ENCODE measurements at places on chromosomes 16 and 17.

DNA sequence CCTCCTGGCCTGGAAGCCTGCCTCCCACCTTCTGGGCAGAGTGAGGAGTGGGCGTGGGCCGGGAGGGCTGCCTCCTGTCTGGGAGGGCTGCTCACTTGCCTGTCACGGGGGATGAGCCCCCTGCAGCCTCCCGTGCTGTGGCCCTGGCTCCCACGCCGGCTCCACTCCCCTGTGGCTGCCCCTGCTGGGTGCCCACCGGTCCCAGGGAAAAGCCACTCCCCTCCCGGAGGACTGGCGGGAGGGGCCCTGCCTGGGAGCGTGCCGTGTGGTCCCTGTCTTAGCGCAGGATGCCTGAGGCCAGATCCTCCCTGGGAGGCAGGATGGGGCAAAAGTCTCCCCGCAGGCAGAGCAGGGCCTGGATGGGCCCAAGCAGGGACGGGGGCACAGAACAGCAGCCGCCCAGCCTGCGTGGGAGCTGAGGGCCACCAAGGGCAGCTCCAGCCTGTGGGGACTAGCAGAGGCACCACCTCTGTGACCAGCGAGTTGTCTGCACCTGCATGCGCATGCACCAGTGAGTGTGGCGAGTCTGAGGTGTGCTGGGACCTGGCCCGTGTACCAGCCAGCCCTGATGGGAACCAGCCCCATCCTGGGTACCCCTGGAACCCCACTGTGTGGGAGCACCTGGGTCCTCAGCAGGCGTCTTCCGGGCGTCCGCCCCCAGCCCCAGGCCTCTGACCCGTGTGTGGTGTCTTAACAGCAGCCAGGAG lies 339.9 kb downstream of the SEC14L1 start:
- no peak for DNase-seq

- no peak for DNase-seq
Measured at GRCh38 chr17:45847101-45847500, 2.4 kb downstream of the SPPL2C start.

DNA sequence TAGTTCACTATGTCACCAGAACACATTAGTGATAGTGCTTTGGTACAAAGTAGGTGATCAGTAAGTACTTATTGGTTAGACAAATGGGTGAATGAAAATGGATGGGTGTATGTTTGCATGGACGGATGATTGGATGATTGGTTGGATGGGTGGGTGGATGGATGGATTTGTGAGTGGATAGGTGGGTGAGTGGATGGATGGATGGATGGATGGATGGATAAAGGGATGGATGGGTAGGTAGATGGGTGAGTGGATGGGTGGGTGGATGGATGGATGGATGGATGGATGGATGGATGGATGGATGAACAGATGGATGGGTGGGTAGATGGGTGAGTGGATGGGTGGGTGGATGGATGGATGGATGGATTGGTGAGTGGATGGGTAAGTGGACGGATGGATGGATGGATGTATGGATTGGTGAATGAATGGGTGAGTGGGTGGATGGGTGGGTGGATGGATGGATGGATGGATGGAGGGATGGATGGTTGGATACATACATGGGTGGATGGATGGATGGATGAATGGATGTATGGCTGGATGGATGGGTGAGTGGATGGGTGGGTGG lies 225.3 kb upstream of the GSE1 start:
- DNase-seq = no peak

DNA sequence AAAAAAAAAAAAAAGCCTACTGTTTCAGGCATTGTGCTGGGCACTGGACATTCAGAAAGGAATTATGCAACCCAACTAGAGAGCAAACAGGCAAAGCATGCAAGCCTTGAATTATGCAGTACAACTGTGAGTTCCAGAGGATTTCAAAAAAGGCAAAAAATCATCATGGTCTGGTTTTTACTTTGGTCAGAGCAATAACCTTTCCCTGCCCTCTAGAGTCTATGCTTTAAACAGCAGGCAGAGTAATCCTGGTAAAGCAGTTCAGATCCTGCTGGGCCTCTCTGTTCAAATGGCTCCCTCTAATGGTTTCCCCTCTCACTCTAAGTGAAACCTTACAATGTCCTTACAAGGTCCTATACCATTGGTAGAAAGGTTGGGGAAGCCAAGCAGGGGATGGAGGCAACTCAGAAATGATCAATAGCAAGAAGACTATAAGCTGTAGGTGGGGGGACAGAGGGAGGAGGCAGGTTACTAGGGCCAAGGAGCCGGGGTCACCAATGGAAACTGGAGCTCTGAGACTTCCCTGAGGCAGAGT lies 4.6 kb upstream of the TAF15 start:
- DNase-seq = peak; percentile 54
